BE2C (cell line): ENCODE measurements at places on chromosomes 6 and 20.

DNA sequence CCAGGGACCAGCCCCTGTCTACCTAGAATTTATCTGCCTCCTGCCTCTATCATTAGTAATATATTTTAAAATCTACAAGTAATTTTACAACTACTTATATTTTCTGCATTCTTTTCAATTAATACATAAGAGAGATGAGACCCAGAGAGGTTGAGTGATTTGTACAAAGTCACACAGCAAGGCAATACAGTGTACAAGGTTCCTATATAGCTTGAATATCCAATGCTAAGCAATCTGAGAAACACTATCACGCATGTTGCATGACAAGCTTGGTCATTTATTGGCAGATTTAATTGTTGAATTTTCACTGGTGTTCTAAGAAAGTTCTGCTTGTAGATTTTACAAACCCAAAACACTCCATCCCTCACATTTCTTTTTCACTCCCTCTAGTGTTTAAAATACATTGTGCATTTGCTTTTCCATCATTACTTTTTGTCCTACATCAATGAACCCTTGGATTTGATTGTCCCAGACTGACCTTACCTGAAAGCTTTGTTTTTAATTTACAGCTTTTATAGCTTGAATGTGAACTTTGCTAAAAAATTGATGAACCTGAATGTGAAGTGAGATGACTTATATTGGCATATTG lies 520.9 kb upstream of the CITED2 start:
- DNase-seq = no peak

- no peak for DNase-seq
Observed at GRCh38 chr6:142821164-142821716, 123.7 kb downstream of the HIVEP2 start.

- DNase-seq = no peak
Observed at GRCh38 chr6:87832025-87832825, 130.2 kb upstream of the AKIRIN2 start.

- no peak for DNase-seq
Observed at GRCh38 chr20:40771308-40771610, 82.2 kb upstream of the MAFB start.

DNA sequence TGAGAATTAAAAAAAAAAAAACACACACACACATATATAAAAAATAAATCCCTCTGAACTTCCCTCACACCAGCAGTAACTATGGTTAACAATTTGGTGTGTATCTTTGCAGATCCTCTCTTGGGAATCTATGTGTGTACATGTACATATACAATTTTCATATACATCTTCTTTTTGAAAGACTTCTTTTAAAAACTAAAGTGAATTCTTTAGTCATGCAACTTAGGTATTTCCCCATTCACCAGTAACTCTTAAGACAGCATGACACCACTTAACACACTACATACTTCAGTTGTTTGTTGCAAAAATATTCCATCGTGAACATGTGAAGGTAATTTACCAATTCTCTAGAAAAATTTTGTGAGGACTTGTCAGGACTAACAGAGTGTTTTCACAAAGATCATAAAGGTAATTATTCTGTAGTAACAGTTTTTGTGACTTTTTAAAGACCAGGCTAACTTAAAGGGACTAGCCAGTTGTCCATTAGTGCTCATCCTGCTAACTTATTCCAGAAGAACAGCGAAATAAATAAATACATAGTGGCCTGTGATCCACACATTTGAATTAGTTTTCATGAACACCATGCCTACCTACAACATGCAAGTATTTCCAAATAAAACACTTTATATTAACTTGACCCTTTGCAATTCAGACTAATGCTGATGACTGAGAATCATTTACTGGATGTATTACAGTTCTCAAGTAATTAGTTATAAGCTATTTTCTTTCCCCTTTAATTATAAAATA lies 12.1 kb downstream of the RBM39 start:
- no peak for DNase-seq
